ENCODE measurements at places on chromosomes 16 and 17.

- DNase-seq, result no peak
Observed at GRCh38 chr17:46894476-46895151, 28.3 kb upstream of the GOSR2 start.

- DNase-seq, result peak; percentile 90
Observed at GRCh38 chr17:57463103-57463885, 207.0 kb downstream of the MSI2 start.

- DNase-seq, result no peak
Observed at GRCh38 chr16:85625485-85626117, 12.5 kb downstream of the GSE1 start.

GRCh38 chr16:73887911-73888310 is 408.7 kb upstream of the PSMD7 start:
- DNase-seq, result no peak

- DNase-seq, result no peak
Observed at GRCh38 chr16:17585449-17586074, 114.8 kb upstream of the XYLT1 start.

- no peak for DNase-seq
Observed at GRCh38 chr17:75642784-75643642, 9.8 kb downstream of the SMIM5 start.

DNA sequence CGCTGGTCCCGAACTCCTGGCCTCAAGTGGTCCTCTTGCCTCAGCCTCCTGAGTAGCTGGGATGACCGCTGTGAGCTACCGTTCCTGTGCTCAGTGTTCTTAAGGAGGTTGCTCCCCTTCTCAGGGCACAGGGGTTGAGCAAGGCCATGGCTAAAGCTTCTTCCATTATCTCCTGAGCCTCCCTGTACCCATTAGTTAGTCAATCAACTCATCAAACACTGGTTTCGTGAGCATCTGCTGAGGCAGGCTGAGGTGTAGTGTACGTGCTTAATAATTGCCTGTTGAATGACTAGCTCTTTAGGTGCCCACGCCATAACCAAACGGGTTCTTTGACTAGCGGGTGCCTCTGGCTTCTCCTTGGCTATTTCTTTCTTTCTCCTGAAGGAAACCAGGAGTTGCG is 11.7 kb downstream of the SGCA start:
- DNase-seq, result no peak

- no peak for DNase-seq
Observed at GRCh38 chr17:60151355-60151754, 1.6 kb downstream of the CA4 start.

- no peak for DNase-seq
Observed at GRCh38 chr16:31132303-31132979, 3.1 kb downstream of the PRSS8 start.

- DNase-seq, result no peak
Observed at GRCh38 chr17:63579633-63580032, 21.1 kb upstream of the TACO1 start.

DNA sequence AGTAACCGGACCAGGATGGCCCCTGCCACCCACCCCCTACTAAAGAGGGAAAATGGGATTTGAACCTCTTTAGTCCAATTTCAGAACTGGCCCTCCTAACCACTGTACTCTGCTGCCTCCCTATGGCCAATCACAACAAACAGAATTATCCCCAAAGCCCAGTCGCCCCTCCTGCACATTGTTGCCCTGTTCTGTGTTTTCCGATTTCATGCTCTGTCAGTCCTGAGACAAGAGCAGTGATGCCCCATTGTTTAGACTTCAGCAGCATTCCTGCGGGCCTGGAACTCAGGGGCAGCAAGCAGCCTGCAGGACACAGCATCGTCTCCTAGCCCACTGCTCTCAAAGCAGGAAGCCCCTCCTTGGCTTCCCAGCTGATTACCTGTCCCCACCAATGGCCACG is 20.5 kb upstream of the KLHL11 start:
- DNase-seq, result no peak

- no peak for DNase-seq
Observed at GRCh38 chr17:81998691-81999438, 21.4 kb downstream of the ASPSCR1 start.

DNA sequence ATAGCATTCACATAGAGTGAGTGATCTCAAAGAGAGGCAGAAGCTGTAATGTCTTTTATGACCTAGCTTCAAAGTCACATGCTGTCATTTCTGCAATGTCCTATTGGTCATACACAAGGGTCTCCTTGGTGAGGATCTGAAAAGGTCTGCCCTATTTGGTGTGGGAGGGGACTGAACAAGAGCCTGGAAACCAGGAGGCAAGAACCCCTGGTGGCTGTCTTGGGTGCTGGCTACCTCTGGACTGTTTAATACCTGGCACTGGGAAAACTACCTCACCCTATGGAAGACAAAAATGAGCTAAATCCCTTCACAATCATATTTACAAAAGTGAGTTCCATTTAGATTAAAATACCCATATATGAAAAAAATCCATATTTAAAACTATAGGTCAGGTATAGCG is 9.0 kb downstream of the KCTD13 start:
- no peak for DNase-seq

GRCh38 chr16:3769013-3769412 is 51.7 kb upstream of the TRAP1 start:
- no peak for DNase-seq

GRCh38 chr16:27421961-27422740 is 20.2 kb downstream of the IL21R start:
- no peak for DNase-seq

DNA sequence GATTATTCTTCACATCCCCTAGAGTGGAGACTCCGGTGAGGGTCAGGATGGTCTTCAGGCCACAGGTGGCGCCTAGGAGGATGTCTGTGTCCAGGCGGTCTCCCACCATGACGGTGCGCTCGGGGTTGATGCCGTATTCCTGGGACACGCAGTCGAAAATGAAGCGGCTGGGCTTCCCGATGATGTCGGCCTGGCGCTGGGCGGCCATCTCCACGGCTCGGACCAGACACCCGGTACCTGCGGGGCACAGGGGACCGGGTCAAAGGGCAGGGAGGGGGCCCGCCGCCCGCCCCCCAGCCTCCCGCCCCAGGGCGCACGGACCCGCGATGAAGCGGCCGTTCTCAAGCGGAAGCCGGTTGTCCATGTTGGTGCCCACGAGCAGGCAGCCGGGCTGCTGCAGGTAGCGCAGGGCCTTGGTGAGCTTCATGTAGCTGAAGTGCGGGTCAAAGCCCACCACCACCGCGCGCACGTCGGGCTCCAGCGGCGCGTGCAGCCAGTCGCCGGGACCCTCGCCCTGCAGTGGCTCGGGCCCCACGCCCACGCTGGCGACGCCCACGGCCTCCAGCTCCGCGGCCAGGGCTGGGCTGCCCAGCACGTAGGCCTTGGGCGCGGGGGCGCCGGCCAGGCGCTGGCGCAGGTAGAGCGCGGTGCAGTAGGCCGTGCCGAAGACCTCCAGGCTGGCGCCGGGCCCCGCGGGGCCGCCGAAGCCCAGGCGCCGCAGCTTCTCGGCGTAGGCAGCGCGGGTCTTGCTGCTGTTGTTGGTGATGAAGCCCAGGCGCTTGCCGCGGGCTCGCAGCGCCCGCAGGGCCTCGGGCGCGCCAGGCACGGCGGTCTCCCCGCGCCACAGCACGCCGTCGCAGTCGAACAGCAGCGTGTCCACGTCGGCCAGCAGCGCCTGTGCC is 572 bp downstream of the PGP start:
- DNase-seq, result no peak

- no peak for DNase-seq
Observed at GRCh38 chr17:45958994-45959665, 39.9 kb upstream of the STH start.

GRCh38 chr16:89256651-89257254 is 39.2 kb downstream of the ZNF778 start:
- DNase-seq, result peak; percentile 83

DNA sequence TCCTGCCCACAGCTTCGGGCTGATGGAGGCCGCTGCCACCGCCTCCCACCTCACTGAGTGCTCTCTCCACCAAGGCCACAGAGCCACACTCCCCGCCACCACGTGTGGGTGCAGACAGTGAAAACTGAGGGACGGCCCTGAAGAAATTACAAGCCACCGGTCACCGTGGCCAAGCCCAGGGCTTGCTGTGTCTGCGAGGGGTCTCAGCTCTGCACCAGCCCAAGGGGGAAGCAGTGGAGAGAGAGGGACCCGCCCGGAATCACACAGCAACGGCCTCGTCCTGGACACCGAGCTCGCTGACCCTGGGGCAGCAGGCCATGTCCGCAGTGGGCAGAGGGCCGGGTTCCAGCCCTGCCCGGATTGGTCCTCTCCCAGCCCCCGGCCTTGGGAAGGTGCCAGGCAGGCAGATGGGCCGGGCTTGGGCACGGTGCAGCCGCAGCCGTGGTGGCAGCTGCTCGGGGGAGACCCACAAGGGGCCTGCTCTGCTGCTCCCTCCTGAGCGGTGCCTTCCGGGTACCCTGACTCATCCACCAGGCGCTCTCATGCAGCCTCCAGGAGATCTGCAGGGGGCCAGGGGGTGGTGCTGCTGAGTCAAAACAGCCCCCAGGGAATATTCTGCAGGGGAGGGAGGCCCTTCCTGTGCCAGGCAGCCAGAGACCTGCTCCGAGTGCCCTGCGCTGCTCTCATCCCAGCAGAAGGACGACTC is 52.0 kb downstream of the CBFA2T3 start:
- DNase-seq, result peak; percentile 25

DNA sequence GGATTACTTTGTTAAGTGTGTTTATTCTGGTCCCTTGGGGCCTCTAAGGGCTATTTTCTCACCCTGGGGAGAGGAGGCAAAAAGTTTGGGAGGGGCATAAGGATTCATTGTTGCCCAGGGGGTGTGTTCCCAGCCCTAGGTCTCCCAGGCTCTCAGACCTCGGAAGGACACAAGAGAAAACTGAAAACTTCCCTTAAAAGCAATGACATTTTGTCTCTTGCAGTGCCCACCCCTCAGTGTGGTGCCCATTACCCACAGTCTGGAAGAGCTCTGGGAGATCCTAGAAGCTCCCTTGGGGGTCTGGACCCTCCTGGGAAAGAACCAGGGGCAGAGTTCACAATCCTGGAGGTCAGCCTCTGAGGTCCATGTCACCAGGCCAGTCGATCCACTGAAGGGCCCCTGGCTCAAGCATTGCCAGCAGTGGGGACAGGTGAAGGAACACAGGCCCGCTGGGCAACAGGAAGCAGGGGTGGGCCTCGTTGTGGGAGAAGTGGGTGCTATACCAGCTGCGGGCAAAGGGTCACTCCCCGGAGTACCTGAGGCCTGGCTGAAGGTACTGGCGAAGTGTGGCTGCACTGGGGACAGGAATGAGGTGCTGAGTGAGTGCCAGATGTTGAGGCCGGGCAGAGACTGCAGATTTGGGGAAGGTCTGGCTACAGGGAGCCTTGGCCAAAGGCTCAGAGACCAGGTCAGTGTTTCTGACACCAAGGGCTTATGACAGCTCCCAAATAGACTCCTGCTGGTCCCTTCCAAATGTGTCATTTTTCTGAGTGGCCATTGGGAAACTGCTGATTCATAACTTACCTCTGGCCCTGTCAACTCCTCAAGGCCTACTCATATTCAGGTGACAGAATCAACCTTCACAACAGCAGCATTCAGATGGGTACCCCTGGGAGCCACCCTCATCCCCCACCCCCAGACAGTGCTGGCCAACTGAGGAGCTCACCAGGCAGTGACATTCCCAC is 4.6 kb upstream of the ZNF747 start:
- no peak for DNase-seq

GRCh38 chr17:4708436-4708835 is 2.0 kb upstream of the ARRB2 start:
- DNase-seq, result peak; percentile 62

GRCh38 chr17:73613271-73614233 is 30.7 kb downstream of the SDK2 start:
- no peak for DNase-seq

DNA sequence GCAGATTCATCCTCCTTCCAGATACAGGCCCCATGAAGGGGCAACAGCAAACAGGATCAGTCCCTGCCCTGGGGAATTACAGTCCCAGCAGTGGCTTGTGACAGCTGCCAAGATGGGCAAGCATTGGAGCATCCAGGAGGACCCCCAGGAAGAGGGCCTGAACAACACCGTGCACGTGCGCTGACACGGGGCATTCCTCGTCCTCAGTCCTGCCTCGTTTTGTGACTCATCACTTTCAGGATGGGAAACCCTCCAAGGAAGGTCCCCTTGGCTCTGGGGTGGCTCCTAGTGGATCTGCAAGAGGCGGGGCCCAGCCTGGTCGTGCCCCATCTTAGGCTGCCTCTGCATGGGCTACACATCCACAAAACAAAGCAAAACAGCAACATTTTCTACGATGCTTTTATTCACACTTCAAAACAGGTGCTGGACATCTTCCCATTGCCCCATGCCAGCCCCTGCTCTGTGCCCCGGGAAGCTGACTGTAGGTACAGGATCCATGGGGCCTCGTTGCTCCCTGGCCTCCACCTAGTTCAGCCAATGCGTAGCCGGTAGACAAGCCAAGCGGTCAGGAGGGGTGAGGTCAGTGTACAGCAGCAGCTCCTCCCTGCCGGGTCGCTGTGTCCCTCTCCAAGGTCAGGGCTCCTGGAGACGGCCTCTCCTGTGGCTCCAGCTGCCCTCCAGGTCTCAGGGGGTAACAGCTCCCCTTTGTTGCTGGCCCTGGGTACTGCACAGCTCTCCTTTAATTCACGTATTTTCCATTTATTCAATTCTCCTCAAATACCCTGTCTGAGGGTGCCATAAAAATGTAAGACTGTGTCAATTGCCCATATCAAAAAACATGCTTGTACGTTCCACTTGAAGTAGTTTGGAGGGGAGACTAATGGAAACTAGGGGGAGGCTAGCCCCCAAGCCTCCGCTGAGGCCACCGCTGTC is 32.2 kb downstream of the ACTG1 start:
- no peak for DNase-seq

DNA sequence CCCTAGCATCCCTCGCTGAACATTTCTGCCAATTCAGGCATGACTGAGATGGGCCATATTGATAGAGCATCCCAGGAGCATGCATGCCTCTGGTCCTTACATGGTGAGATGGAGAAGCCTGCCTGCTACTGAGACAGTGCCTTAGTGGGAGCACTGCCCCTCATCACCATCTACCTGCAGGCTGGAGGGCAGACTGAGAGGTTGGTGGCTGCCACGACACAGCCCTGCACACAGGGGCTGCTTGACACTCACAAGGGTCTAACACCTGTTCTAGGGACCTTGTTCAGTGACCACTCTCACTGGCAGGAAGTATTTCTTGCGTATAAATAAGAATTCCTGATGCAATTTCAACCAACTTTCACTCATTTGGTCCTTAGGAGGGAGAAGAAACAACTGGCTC is 34.0 kb downstream of the WIPI1 start:
- DNase-seq, result no peak

GRCh38 chr16:62021161-62021581 is 15.1 kb downstream of the CDH8 start:
- no peak for DNase-seq

DNA sequence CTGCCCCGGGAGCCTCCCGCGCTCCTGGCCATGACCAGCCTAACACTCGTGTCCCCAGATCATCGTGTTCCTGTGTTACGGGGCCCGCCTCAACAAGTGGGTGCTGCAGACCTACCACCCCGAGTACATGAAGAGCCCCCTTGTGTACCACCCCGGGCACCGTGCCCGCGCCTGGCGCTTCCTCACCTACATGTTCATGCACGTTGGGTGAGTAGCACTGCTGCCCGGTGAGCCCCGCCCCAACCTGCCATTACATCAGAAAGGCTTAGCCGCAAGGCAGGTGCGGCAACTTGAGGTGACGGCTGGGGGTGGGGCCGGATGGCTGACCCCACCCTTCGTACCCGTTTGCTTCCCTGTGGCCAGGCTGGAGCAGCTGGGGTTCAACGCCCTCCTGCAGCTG is 1.4 kb downstream of the RHBDL1 start:
- no peak for DNase-seq
